Smooth muscle cell of the brain vasculature (primary cell): ENCODE measurements at places on chromosomes 2 and 18.

DNA sequence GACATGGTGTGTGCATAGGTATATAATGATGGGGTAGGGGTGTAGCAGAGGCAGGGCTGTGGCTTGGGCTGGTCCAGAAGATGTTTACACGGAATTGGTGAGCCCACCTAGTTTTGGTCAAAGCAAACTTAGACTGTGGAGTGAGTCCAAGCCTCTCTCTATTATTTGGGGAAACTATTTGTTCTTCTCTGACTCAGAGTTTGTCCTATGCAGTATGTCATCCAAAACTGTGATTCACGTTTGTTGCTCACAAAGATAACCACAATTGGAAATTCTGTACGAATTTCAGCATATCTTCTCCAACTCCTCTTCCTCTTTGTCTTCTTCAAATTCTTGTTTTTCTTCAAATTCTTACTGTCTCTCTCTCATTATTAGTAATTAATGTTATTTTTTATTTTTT lies 292.9 kb downstream of the XIRP2 start:
- DNase-seq = no peak

- no peak for DNase-seq
Observed at GRCh38 chr2:27715318-27716210, 51.9 kb downstream of the SLC4A1AP start.

- no peak for DNase-seq
Observed at GRCh38 chr2:144014103-144014502, 505.8 kb downstream of the ZEB2 start.

DNA sequence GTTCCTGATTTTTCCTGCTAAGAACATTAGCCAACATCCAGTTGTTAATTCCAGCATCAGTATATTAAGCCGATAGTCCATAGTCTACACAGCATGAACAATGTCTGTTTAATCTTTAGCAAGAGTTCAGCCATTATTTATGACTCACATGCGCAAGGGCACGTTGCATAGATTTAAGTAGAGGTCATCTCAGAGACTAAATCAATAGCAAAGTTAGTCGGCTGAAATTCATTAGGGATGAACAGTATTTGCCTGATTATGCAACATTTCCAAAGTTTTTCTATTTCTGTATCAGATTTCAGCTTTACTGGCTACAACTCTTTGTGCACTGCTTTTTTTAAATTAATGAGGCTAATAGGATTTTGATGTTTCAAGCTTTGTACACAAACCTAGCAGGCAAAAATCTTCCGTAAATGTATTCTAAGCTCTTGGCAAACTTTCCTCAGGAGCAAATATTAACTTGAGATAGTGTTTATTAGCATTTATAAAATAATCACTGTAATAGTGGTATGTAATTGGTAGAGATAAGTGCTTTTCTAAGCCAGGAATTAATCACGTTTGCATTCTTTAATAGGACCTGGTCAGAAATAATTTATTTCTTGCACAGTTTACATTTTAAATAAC lies 578.7 kb upstream of the ID2 start:
- DNase-seq = no peak

- no peak for DNase-seq
Observed at GRCh38 chr2:48332286-48332685, 197.7 kb upstream of the STON1 start.

DNA sequence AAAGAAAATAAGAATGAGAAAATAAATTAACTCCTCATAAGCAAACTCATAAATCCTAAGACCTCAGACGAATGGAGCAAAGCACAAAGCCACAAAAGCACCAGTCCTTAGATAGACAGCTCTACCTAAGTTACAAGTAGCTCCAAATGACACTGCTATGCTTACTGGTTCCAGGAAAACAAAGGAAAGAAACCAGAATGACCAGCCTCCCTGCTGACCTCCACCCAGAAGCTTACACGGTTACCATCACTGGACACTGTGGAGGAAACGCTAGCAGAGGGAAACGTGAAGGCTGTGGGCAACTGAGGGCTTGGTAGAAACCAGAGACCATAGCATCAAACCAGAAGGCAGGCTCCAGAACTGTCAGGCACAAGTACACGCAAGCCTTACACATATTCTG lies 67.8 kb downstream of the STK39 start:
- no peak for DNase-seq
